RPMI8226 (cell line): ENCODE measurements at places on chromosomes 12 and 14.
A peak's percentile ranks its signal among the peaks of the same experiment; 100 is the strongest.

DNA sequence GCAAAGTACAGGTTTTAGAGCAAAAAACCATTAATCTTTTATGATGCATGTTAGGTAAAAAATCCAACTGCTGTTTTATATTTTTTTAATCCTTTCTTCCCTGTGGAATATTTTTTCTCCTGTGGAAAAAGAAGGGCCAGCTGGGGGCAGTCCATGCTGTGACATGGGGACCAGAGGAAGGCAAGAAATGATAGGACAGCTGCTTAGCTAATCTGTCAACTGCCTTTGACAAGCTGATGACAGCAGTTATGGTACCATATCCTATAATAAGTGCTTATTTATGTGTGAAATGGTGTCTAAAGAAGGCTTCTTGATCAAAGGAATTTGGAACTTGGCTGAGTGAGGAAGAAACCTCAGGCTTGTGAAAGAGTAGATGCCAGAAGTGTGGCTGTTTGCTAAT lies 452.4 kb upstream of the NOVA1 start:
- no peak for DNase-seq

DNA sequence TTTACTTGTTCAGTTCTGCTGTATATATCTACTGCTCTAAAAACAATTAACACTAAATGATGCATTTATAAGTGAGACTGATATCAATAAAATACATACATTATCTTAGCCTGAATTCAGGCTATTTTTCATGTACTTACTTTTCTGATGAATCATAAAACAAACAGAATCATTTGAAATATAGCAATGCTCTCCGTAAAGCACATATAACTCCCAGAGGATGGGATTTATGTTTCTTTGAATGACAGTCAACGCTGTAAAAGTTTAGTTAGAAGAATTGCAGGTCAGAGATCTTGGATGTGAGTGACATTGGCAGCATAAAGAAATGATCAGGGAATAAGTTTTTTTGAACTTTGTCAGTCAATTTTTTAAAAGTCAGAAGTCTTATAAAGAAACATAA lies 740.2 kb upstream of the NOVA1 start:
- no peak for DNase-seq

DNA sequence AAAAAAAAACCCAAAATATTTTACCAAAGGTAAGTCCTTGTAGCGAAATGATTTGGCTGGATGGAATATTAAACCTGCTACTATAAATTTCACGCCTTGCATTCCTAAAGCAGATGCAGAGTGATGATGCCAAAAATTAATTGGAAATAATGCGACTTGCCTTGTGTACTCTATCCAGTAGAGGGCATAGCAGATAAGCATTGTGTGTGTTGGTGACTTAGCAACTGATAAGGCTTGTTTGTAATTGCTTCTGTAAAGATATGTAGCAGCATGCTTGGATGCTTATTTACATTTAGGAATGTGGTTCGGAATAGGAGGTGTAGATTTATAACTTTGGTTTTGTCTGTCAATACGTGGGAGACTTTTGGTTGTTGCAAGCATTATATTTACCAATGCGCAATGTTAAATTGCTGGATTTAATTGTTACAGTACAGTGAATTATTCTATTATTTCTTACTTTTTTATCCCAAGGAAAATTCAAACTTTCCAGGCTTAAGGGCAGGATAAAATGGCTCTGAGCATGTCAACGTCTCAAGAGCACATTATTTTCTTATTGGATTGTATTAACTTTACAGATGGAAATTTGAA lies 80.5 kb downstream of the TMEM260 start:
- DNase-seq, result peak; percentile 44

DNA sequence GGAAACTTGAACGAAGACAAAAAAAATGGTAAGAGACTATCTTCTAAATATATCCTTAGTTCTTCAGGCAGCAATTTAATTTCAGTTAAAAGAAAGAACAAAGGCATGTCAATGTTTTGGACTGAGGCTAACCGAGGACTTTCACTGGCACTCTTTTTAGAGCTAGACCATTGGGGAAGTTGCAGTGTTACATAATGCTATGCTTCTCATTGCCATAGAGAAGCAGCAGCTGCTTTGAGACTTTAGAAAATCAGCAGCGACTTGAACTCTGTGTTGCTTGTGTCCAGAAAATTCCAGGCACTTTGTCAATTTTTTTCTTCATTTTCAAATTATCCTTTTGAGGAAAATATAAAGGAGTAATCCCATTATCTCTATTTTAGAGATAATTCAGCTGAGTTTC lies 964.2 kb downstream of the NRXN3 start:
- no peak for DNase-seq

DNA sequence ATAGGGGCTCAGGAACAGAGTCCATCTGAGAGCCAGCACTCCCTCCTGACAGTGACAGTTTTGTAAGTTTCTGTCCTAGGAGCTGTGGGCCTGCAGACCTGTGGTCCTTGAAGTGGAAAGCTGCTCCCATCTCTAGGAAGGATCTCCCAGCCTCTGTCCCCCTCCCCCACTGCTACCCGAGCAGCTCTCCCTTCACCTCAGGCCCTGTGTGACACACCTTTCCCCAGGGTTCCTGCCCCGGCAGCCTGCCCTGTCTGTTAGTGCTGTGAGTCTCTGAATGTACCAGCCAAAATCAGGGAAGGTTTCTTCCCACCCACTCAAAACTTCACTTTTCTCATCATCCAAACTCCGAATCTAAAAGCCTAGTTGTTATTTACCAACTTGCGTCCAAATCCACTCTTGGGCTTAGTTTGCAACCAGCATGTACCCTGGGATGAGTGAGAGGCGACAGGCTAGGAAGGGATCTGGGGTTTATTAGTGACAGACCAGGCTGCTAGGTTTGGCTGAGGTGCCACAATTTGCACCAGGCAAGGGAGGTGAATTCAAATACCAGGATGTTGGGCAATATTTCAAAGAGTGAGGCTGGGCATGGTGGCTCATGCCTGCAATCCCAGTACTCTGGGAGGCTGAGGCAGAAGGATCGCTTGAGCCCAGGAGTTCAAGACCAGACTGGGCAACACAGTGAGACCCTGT lies 39.9 kb downstream of the NINJ2 start:
- DNase-seq, result no peak

DNA sequence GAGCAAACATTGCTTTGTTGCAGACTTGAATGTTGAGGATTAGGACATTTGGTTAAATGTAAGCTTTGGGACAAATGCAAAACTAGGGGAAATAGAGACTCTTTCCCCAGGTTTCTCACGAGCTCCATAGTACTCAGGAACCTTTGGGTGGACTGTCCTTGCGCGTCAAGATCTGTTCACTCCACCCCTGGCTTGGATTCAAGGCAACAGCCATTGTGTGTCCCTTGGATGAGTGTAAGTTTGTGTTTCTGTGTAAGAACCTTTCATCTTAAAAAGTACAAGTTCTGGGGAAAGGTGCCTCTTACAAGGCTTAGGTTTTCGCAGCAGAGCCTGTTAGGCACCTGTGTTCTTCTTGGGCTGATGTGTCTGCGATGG lies 3.7 kb downstream of the SUSD6 start:
- no peak for DNase-seq

DNA sequence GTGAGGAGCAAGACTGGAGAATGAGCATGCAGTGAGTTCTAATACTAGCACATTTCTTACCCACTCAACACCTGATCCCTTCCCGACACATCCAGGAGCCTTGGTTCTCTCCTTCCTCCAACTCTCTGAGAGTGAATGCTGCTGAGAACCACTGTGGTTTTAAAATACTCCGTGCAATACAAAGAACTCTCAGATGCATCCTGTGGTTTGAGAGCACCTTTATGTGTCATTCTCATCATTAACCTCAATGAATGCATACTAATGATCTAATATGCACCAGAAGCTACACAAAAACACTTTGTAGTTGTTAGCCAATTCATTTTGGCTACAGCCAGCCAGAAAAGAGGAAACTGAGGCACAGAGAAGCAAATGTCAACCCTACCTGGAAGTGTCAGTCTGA lies 87.6 kb downstream of the GALNT8 start:
- DNase-seq, result no peak
